ENCODE measurements at places on chromosomes 3 and 15.
A peak's percentile ranks its signal among the peaks of the same experiment; 100 is the strongest.

DNA sequence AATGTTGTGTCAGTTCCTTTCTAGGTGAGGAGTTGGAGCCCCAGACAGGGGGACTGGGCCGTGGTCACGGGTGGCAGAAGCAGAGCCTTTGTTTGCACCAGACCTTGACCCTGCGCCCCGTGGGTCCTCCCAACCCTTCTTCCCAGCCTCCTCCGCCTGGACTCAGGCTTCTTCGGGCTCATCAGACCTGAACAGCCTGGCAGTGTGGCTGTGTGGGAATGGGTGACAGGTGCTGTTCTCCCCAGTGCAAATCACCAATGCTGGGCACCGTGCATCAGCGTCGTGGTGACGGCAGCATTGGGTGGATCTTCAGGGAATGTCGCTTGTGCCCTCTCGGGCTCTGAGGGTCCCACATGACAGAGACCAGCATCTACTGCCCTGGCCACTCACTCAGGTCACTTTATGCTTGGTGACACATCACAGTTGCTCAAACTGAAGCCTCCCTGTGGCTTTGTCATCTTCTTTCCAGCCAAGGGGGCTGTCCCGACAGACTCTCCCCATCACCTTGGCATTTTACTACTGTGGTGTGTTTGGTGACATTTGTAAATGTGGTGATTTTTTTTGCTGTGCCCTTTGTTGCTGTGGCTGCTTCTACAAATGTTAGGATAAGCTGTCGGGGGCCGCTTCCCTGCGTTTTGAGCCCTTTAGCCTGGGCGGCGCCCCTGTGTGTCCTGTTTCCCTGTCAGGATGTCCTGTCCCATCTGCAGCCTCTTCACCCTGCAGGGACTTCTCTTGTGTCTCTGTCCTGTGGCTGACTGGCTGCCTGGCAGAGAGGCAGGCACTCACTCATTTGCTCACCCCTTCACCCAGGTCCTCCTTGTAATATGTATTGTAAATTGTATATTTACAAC lies 14.5 kb downstream of the APBA2 start:
- DNase-seq: no peak

GRCh38 chr3:111324151-111324550 lies 217.8 kb upstream of the CD96 start:
- no peak for DNase-seq

- DNase-seq: no peak
These were observed 857.1 kb upstream of the GBE1 start for GRCh38 chr3:82618594-82618993.

DNA sequence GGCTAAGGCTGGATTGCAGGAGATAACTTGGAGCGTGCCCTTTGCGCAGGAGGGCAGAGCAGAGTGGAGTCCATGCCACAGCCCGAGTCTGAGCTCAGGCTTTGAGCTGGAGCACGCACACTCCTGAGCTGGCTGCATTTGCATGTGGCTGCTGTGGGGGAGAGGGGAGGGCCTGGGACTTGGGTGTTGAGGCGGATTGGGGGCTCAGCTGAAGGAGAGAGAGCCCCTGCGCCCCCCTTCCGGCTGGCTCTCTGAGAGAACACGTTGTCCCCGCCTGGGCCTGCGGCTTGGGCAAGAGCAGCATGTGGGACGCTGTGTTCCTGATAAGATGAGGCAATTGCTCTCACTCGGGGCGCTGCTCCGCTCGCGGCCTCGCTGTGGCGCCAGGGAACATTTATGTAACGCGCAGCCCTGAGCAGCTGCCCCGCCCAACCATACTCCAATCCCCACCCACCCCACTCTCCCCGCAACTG lies 39.1 kb downstream of the KLF13 start:
- DNase-seq: no peak

DNA sequence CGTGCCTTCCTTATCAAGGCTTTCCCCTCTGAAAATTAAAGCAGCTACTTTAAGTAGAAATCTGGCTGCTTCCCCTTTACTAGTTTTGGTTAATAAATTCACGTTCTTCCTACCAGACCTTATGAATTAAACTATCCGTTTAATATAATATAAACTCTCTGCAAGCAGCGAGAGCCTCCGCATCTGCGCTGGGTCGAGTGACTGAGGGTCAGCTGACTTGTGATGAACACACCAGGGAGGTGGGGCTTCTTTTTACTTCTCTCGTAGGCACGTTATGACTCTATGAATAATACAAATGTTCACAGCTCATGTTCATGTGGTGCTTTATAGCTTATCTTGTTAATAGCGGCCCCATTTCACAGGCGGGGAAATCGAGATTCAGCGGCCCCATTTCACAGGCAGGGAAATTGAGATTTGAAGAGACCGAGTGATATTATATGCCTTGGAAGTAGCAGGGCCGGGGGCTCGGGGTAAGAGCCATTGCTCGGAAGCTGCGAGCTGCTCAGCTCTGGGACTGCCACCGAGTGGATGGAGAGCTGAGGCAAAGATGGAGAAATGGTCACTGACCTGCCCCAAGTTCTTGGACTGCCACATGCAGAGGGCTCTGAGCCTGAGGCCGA lies 8.3 kb downstream of the MUC4 start:
- no peak for DNase-seq

DNA sequence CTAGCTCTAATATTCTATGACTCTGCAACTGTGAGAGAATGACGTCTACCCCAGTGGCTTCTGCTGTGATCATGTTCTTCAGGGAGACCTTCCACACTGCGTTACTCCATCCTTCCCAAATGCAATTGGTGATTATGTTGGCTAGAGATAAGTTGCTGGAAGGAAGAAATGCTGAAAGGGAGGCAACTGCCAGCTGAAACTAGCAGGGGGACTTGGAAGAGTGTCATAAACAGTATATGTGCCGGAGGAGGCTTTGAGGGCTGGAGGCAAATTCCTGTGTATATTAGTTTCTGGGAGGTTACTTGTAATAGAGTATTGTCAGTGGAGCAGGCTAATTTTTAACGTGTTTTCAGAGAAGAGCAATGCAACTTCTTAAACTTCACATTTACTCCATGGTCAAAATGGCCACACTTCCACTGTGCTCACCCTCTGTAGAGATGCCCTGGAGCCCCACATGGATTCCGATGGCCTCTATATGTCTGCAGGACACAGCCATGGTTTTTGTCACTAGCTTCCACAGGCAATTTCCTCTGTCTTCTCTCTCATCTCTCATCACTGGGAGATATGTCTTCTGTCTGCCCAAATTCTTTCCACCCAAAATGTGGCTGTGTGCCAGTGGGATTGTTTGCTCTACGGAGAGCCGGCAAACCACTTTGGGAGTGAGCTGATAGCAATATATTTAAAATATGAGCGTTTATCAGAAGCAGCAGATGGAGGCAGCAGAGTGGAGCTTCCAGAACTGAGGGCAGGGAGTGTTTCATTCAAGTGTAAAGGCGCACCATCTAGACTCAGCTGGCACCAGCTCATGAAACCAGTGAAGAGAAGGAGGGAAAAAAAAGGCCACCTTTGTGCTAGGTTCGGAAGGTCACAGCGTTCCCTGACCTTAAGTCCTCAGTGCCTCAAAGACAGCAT lies 13.3 kb upstream of the CD47 start:
- DNase-seq: no peak

DNA sequence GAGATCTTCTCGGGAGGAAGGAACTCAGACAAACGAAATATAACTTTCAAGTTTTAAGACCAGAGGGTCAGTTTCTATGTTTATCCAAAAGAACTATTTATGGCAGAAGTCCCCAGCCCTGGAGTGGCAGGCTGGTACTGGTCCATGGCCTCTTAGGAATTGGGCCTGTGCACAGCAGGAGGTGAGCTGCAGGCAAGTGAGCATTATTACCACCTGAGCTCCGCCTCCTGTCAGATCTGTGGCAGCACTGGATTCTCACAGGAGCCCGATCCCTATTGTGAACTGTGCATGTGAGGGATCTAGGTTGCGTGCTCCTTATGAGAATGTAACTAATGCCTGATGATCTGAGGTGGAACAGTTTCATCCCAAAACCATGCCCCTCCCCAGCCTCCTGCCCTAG lies 14.3 kb upstream of the HPS3 start:
- DNase-seq: no peak

- DNase-seq: peak; percentile 34
These were observed 562 bp downstream of the NBEAL2 start for GRCh38 chr3:46979958-46980497.

GRCh38 chr3:67048715-67049074 lies 50.6 kb downstream of the KBTBD8 start:
- DNase-seq: no peak

GRCh38 chr3:56812754-56813652 lies 11.3 kb upstream of the ARHGEF3 start:
- DNase-seq: no peak

DNA sequence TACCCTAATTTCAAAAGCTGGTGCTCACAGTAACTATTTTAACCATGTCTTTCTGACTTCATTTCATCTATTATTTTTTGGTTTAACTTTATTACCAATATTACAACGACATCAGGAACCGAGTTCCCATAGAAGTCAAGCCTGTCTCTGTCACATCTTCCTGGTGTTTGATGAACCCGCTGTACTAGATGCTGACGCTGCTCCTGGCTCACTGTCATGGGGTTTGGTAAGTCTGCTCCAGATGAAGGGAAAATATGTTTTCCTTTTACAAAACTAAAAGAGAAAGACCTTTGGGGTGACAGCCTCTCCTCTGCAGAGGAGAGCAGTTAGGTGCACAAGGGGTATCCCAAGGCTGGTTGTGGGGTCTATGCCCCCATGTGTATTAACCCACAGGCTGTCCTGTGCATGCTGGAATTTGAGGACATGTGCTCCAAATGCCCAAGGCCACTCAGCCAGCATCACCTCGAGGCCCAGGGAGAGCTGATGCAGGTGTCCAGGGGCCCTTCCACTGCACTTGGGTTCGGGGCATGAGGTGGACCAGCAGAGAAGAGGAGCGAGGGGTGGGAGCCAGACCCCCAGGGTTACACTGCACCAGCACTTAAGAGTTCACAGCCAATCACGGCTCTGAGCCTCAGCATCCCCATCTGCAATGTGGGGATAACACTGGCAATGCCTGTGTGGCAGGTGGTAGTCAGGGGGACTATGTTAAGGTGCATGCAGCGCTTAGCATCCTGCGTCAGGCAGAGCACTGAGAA lies 62.2 kb downstream of the ATP10A start:
- no peak for DNase-seq

- peak; percentile 12 for DNase-seq
These were observed 51.4 kb downstream of the SEMA6D start for GRCh38 chr15:47768735-47769134.

GRCh38 chr3:168883145-168883544 lies 780.4 kb downstream of the MECOM start:
- DNase-seq: no peak

GRCh38 chr3:187504435-187504834 lies 136.2 kb downstream of the RTP4 start:
- DNase-seq: no peak

DNA sequence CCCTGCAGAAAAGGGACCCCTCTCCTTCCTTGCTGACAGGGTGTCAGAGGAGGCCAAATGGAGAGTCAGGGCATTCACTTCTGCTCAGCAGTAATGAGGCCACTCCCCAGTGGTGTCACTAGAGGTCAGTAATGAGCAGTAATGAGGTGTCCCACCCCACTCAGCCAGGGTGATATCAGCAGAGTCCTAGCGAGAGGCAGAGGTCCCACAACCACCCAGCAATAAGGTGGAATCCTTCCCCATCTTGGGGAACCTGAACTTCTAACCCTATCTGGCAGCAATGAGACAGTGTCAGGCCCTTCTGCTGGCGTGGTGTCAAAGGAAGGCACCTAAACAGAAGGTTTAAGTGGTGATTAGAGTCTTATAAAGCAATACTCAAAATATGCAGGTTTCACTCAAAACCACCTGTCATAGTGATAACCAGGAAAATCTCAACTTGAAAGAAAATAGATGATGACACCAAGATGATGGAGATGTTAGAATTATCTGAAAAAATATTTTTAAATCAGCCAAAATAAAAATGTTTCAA lies 12.9 kb downstream of the OCA2 start:
- peak; percentile 60 for DNase-seq

DNA sequence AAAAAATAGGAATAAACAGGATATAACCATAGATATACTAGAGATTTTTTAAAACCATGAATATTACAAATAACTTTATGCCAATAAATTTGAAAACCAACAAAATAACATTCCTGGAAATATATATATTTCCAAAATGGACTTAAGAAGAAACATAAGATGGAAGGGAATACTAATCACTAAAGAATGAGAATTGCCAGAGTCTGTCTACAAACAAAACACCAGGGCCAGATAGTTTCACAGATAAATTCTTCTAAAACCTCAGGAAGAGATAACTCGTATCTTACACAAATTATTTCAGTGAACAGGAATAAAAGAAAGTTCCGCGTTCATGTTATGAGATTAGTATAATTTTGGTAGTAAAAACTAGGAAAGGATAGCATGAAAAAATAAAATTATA lies 107.3 kb downstream of the HERC1 start:
- DNase-seq: no peak

DNA sequence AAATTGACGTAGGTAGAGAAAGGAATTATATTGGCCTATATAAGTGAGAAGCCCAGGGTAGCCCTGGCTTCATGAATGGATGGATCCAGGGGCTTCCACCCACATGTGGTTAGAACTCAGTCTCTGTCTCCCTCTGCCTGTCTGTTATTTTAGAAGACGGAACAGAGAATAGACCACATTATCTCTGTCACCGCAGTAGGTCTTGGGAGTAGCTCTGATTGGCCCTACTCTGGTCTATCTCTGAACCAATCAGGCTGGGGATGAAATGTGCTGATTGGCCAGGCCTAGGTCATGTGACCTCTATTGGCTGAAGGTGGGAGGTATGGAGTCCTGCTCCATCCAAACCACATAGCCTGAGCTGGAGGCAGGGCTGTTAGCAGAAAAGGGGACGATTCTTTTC lies 143.0 kb upstream of the PRR23C start:
- no peak for DNase-seq

DNA sequence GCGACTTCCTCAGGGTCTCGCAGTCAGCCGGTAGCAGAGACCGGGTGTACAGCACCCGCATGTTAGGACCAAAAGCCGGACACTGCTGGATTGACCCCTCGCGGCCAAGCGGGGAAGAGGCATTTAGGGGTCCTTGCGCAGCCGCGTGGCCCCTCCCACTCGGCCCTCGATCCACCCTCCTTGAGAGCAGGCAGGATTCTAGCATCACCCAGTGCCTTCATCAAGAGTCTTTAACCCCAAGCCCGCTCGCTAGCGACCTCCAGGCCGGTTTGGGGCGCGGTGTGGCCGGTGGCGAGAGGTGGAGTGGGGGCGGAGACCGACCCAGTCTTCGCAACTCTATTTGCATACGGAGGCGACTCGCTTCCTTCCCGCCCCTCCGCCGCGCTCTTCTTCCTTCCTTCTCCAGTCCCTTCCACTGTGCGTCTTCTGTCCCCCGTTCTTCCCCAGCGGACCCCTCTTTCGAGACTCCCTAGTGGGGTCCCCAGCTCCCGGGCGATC lies at the start of gene ST6GAL1:
ST6GAL1 (plus strand) TSS at position 384 of the 498 bp plus-strand sequence. CDS start 112,178 bp downstream, outside the sequence.
- peak; percentile 39 for DNase-seq

GRCh38 chr3:51591231-51591630 lies 52.7 kb downstream of the RAD54L2 start:
- no peak for DNase-seq

DNA sequence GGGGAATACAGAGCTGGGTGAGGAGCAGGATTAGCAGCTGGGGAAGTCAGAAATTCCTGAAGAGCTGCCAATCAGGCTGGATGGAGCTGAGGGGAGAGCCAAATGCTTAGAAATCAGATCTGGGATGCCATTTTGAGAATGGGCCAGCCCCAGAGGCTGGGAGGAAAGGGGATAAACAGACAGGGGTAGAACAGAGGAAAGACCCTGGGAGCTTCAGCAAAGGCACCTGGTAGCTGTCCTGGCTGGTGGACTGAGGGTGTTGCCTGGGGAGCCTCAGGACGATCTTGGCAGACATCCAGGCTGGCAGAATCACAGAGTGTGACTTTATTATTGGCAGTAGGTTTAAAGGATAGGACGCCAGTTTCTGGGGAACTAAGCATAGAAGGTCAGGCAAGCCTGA lies 97.8 kb downstream of the SQOR start:
- no peak for DNase-seq

- DNase-seq: peak; percentile 66
These were observed 16.4 kb upstream of the SKIC8 start for GRCh38 chr15:78315686-78316282.
